Stimulated activated naive CD4-positive, alpha-beta T cell treated with Interleukin-2 at 50 U/mL for 16 hours (primary cell): ENCODE measurements at places on chromosomes 16 and 17.

GRCh38 chr17:77842528-77843147 lies 115.9 kb upstream of the TNRC6C start:
- DNase-seq: no peak

DNA sequence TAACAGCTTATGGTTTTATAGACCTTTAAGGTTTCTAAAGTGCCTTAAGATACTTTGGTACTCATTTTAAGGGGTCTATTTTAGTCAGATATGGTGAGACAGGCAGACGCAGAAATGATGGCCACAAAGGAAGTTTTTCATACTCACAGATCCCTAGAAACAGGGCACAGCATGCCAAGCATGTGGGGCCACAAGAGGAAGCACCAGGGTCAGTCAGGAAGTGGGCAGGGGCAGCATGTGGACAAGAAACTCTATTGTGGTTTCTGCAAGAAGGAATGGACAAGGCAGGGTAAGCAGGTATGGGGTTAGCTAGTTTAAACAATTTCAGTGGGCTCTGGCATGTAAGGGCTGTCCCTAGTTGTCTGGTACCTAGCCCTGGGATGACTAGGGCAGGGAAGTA lies 8.5 kb downstream of the EFCAB3 start:
- DNase-seq: no peak

GRCh38 chr17:33038740-33039139 lies 47.1 kb downstream of the SPACA3 start:
- no peak for DNase-seq

GRCh38 chr17:9183306-9183705 lies 162.0 kb downstream of the NTN1 start:
- no peak for DNase-seq
